ENCODE measurements at places on chromosomes 2 and 18.
A peak's percentile ranks its signal among the peaks of the same experiment; 100 is the strongest.

- no peak for DNase-seq
Measured at GRCh38 chr2:46495231-46496030, 16.1 kb downstream of the TMEM247 start.

DNA sequence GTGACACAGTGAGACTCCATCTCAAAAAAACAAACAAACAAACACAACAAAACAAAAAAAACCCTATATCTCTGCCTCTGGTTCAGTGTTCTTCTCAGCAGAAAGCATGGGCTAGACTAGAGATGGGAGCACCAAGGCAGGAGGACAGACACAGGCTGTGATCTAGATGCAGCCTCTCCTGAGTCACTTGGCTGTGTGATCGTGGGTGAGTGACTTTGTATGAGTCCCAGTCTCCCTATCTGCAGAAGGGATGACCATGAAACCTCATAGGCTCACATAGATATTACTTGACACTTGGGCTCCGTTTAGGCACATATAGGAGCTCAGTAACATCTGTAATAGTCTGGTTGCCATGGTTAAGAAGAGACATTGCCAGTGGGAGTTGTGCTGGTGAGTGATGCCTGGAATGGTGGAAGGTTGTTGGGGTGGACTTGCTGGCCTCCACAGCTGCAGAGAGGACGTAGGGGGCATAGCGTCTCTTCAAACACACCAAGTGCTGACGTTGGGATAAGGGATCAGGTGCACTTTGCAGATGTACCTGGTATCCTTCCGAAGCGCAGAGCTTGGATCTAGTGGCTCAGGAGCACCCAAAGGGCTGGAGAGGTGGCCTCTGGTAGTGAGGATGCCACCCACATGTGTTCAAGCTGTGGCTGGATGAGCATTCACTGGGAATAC is 318.9 kb upstream of the HS6ST1 start:
- no peak for DNase-seq

DNA sequence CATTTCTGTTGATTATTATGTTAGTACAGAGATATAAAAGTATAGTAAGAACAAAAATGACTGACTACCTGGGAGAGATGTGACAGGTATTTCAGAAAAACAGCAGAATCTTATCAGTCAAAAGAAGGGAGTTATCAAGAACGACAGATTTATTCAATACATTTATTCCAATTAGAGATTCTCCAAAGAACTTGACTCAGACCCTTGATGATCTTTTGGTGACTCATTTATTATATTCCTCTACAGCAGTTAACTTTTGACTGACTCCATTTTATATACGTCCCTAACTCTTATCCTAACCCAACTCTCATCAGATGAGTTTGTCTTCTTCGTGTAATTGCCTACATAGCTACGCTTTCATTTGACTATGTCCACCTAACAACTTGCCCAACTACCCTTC is 91.1 kb downstream of the C2orf74 start:
- no peak for DNase-seq

- no peak for DNase-seq
Measured at GRCh38 chr2:173659509-173659908, 304.8 kb downstream of the CDCA7 start.

DNA sequence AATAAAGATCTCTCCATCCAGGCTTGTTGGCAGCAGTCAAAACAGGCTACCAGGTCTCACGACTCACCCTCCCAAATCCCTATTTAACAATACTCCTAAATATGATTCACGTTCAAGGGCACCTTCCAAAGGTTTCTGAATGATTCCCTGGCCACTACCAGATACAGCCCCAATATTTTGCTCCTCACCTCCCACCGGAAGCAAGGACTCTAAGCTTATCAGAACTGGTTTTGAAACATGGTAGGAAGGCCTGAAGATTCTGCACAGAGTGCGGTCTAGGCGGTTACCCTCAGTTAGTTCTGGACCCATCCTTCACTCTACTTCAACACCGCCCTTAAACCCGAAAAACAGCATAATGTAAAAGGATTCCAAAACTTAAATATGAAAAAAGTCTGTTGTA is 5.2 kb downstream of the PPP4R1 start:
- no peak for DNase-seq

GRCh38 chr2:161761160-161761559 is 136.9 kb downstream of the SLC4A10 start:
- DNase-seq: no peak

GRCh38 chr2:153499439-153499838 is 20.9 kb upstream of the RPRM start:
- DNase-seq: no peak

DNA sequence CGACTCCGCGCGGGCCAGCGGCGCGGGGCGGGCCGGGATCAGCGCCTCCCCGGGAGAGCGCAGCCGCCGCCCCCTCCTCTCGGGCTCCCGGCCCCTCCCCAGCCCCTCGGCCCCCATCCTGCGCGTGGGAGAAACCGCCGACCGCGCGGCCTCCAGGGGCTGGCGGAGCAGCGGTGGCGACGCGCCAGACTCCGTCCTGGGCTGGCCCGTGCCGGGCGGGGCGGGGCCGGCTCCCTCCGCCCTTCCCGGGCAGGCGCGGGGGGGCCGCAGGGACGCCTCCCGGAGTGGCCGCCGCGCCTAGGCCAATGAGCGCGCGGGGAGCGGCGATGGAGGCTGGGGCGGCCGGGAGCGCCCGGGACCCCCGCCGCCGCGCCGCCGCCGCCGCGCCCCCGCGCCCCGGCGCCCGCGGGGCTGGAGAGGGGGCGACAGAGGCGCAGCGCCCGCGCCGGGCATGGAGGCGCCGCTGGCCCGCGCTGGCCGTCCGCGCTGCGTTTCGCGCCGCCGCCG is 49.1 kb downstream of the KCNIP3 start:
- no peak for DNase-seq

DNA sequence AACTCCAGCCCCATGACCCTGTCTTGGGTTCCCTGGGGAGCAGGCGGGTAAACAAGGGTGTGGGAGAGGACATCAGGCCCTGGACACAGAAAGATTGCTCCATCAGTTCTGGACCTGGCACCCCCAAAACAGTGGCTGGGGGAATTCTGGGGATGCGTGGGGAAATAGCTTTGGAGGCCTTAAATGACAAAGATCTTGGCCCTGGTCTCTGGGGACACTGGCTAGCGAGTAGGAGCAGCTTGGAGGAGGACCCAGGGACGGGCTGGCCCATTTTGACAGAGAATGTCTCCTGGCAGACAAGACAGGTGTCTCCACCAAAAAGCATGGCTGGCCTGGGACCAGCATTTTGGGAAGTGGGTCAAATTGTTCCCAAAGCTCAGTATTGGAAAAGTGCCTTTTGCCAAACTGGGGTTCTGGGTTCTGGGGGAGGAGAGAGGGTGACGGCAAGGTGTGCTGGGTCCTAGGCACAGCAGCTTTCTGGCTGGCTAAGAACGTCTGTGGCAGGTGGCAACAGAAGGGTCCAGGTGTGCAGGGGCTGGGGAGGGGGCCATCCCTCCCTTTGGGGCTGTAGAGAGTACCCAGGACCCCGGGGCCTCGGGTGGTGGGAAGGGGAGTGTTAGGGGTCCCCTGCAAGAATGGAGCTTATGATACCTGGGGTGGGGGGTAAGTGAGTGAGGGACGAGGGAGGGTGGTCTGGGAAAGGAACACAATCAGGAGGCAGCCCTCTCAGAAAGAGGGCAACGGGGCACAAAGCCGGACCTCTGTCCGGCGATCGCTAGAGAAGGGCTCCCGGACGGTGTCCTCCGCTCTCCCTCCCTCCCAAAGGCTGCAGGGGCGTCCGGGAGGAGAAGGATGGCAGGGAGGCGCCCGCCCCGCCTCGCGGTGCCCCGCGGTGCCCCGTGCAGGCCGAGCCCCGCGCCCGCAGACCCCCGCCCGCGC is 556 bp downstream of the CYRIA start:
- no peak for DNase-seq

GRCh38 chr18:13562494-13563029 is 163.8 kb downstream of the FAM210A start:
- peak; percentile 73 for DNase-seq

- DNase-seq: no peak
Measured at GRCh38 chr2:191679818-191680600, 2.1 kb downstream of the NABP1 start.

DNA sequence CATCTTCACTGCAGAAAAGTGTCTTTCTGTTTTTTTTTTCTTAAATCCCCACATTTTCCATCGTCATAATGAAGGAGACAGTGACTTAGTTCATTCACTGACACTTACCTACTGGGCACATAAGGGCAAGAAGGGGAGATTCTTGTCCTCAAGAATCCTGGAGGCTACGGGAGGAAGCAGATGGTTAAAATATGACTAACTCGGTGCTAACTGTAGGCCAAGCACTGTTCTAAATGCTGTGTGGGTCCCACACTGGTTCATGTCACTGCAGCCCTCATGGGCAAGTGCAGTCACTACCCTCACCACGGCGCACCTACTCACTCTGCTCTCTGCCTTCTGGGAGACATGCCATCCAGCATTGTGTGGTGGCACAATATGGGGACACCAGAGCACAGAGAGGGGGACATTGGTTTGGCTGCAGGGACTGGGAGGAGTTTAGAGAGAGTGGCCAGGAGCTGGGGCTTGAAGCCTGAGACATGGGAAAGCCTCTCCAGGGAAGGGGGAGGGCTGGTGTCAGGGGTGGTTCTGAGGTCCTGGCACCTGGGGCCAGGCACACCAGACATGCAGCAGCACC is 305.2 kb downstream of the MYCN start:
- no peak for DNase-seq

DNA sequence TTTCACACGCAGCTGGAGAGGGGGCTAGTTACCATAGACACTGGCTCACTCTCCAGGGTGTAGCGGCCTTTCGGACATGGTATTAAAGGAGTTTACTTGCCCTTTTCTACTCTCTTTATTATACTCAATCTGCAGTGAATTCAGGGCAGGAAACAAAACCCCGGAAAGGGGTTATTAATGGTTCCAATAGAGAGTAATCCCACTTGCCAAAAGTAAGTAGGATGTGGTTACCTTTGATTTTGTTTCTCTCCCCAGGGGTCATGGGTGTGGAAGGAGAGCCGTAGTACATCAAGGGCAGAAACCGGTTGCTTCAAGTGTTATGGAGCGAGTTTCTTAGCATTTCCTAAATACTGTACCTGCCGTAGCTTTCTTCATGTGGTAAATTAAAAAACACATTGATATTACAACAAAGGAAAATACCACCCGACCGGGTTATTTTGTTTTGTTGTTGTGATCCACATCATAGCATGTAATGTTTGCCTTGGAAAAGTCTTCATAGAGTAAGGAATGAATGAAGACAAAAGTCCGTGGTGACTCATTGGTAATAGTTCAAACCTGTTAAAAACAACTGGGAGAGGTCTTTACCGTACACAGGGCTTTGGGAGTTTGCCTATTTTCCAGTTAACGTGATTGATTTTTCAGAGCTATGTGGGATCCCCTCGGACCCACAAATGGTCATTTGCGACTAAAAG is 71.5 kb downstream of the SLC4A3 start:
- no peak for DNase-seq

- DNase-seq: no peak
Measured at GRCh38 chr2:144877893-144878292, 358.0 kb upstream of the ZEB2 start.

DNA sequence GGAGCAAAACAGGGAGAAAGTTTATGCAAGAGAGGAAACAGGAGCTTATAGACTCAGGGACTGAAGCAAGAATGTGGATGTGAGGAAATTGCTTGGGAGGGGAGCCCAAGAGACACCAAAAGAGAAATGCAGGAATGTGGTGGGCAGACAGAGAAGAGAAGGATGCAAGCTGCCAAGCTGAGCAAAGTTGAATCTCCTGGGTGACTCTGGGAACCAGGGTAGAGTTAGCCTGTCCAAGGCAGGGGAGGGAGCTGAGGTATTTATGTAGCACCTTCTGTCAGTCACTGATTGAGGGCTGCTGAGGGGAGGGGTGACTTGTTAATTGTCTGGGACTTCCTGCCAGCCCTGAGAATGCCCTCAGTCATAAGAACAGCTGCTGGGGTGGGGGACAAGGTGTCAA is 464.3 kb downstream of the NBAS start:
- no peak for DNase-seq

- DNase-seq: peak; percentile 38
Measured at GRCh38 chr18:57737400-57738060, 65.6 kb downstream of the ATP8B1 start.

DNA sequence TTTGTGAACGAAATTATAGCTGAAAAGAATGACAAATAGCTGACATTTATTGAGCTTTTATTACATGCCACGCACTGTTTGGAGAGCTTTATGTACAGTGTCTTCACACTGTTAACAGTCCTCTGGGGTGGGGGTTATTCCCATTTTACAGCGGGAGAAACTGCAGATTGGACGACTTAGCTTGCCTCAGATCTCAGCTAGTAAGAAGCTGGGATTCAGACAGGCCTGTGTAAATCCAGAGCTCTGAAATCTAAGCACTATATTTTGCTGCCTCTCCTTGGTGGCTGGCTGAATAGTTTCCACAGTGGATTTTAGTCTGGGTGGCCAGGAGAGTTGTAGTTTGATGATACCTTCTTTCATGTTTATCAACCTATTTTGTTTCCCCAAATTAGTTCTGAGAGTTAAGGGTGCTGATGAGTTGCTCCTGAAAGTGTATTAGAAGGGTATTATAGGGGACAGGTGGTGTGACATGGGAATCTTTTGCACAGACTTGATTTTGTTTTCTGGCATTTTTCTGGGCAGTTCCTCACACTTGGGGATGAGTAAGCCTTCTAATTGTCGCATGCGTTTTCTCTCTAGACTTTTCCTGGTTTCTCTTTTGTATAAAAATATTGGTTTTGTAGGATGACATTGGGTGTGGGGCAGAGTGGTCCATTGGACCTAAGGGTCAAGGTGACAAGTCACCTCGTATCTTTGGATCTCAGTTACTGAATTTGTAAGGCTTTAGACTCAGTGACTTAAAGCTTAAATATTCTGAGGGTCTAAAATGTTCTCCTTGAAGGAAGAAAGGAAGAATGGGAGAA is 1.5 kb downstream of the ACSL3 start:
- DNase-seq: no peak

DNA sequence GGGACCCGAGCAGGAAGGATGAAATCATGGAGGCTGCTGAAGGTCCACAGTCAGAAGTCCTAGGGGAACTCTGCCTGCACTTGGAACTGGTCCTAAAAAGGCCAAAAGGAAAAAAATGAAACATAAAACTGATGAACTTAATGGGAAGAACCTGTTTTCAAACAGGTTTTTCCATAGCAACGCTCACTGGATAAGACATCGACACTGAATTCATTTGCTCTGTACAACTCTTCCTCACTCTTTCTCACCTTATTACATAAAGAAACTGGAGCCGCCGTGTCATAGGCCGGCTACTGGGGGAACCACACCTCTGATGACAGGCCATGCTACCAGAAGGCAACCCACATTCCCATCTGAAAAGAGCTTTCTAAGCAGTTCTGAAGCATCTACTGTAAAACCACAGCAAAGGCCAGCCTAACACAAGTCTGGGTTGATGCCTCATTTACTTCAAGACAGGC is 83.6 kb downstream of the FARSB start:
- DNase-seq: no peak

DNA sequence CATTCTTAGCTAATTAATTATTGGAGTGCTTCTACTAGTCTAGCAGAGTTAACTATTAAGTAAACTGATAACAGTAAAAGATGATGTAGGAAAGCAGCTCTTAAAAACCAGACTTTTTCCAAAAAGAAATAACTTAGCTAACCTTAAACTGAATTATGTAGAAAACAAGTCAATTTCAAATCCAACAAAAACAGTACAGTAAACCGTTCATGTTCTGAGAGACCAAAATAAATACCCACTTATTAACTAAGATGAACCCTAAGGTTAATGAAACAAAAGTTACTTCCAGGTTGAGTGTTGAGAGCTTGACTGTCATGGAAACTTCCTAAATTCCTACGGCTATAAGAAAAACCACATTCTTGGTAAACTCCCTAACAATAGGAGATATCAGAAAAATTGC is 181.2 kb downstream of the PPP1R1C start:
- no peak for DNase-seq
